ENCODE measurements at places on chromosomes 3 and 15.

DNA sequence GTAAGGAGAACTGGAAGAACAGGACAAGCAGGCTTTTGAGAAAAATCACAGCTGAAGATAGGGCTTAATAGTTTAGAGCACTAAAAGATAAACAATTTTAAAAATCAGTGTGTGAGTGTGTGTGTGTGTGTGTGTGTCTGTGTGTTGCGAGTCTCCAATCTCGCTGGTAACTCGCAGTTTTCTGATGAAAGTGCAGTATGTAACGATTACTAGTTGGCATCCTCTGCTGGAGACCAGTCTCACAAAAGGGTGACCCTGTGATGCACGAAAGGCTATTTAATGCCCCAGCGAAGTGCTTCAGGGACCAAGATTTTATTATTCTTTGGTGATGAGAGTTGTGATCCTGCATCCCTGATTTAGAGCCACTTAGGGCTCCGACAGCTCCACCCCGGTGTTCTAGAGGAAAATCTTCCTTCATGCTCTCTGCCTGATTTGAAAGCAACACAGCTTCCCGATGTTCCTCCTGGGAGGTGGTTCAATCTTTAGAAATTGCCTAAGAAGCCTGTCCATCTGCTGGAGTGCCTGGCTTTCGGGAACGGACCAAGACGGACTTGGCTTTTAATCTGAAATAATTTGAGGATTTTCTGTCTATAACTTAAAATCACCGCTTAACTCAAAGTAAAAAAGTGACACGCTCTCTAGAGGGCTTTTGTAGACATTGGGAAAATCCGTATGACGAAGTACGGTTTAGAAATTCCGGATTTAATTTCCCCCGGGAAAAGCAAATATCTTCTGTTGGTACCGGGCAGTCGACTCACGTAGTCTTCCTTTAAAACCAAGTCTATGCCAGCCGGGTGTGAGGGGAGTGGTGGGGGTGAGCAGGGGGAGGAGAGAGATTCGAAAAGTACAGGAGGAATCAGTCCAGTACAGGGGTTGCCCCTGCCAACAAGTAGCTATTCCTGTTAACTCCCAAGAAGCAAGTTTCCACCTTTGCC lies 1.1 kb upstream of the ALCAM start:
- DNase-seq = no peak

- no peak for DNase-seq
These were observed 44.4 kb downstream of the ADAMTSL3 start for GRCh38 chr15:83698294-83698693.

DNA sequence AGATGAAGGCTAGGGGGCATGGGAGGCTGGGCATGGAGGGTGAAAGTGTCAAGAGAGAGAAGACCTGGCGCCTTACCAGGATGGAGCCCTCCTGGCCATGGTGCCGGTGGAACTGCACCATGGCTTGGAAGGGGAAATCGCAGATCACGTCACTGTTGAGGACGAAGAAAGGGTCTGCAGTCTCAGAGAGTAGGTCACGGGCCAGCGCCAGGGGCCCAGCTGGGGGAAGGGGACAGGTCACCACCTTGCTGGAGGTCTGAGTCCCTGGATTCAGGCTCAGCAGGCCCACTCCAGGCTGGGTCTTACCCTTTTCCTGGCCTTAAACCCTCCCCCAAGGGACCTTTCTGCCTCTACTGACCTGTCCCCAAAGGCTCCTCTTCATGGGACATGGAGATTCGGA lies 855 bp downstream of the GMPPB start:
- no peak for DNase-seq

DNA sequence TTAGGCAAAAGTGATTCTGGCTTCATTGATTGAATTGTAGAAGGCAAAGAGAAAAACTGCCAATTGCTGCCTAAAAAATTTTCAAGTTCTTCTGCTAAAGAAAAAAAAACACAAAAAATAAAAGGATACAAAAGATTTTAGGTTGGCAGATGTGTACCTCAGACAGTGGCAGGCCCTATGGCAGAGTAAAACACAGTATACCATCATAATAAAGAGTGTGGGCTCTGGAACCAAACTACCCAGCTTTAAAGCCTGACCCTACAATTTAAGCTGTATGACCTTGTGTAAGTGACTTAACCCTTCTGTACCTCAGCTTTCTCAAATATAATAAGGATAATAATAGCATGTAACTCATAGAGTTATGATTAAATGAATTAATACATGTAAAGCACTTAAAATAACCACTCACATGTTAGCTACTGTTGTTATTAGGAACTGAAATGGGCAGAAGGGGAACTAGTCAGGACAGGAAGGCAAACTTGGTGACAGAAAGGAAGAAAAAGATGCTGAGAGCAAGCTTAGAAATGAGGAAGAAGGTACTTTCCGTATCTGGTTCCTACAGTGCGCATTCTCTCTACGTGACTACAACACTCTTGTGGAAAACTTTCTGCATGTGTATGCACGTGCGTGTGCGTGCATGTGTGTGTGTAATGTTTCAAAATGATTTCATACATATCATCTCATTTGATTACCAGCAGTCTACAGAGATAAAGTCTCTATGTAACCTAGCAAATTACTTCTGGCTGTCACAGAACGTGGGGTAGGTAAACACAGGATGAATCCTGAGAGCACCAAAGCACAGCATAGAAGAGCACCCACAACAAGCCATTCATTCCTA lies 13.6 kb upstream of the GATM start:
- no peak for DNase-seq

DNA sequence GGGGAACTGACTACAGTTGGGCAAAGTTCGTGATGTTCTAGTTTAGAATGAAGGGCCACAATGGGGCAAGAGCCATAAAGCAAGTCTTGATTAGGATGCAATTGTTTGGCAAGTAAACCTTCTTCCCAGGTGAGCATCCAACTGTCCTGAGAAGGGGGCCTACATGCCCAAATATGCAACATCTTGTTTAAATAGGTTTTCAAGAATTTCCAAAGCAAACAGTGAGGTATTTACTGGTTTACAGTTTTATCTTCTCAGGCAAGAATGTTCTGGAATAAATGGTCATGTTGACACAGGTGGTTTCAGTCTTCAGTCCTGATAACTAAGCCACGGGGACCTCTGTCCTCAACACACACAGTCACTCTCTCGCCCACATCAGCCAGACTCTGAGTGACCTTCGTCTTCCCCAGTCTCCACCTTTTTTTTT lies 90.3 kb upstream of the FAM174B start:
- no peak for DNase-seq

DNA sequence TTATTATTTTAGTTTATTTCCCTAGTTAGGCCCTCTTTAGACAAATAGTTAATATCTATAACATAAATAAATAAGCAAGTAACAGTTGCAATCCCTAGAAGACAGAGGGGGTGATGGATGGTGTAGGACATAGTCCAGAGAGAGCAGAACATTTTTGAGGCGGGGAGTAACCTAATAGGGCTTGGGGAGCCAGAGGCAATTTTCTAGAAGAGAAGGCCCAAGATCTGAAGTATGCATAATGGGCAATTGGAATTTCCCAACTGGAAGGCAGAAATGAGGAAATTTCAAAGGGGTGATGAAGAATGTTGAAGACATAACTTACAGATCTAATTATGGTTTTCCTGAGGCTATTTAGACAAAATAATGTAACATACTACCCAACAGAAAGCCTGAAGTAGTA lies 525.7 kb downstream of the TUSC7 start:
- no peak for DNase-seq

- no peak for DNase-seq
These were observed 290.5 kb downstream of the NAALADL2 start for GRCh38 chr3:175149675-175150074.

DNA sequence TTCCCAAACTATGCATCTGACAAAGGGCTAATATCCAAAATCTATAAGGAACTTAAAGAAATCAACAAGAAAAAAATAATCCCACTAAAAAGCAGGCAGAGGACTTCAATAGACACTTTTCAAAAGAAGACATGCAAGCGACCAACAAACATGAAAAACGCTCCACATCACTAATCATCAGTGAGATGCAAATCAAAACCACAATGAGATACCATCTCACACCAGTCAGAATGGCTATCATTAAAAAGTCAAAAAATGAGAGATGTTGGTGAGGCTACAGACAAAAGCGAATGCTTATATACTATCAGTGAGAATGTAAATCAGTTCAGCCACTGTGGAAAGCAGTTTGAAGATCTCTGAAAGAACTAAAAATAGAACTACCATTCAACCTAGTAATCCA lies 20.2 kb downstream of the CFAP44 start:
- DNase-seq = no peak

DNA sequence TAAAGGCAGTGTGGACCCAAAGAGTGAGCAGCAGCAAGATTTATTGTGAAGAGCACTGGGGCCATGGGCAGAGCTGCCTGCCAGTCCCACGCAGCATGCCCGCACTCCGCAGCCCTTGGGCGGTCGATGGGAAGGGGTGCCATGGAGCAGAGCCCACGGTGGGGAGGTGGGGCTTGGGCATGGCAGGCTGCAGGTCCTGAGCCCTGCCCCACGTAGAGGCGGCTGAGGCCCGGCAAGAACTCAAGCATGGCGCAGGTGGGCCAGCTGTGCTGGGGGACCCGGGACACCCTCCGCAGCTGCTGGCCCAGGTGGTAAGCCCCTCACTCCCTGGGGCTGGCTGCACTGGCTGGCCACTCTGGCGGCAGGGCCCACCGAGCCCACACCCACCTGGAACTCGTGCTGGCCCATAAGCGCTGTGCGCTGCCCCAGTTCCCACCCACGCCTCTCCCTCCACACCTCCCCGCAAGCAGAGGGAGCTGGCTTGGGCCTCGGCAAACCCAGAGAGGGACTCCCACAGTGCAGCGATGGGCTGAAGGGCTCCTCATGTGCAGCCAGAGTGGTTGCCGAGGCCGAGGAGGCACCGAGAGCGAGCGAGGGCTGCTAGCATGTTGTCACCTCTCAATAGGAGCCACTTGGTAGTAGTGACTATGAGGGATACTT lies 1218.8 kb upstream of the EPHA6 start:
- DNase-seq = no peak
